ENCODE measurements at places on chromosomes 2 and 18.

DNA sequence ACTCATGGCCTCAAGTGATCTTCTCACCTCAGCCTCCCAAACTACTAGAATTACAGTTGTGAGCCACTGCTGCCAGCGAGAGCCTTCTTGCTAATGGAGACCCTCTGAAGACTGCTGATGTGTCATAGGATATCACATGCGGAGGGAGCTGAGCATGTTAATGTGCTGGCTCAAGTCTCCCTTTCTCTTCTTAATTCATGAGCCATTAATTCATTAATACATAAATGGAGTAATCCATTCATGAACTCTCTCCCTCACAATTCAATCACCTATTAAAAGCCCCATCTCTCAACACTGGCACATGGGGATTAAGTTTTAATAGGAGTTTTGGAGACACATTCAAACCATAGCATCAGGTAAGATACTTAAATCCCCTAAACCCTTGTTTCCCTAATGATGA is 54.8 kb downstream of the SYT4 start:
- no peak for DNase-seq

- no peak for DNase-seq
These were observed 6.3 kb upstream of the SCYGR8 start for GRCh38 chr2:227739351-227739750.

GRCh38 chr18:524466-524865 is 24.0 kb upstream of the COLEC12 start:
- no peak for DNase-seq

DNA sequence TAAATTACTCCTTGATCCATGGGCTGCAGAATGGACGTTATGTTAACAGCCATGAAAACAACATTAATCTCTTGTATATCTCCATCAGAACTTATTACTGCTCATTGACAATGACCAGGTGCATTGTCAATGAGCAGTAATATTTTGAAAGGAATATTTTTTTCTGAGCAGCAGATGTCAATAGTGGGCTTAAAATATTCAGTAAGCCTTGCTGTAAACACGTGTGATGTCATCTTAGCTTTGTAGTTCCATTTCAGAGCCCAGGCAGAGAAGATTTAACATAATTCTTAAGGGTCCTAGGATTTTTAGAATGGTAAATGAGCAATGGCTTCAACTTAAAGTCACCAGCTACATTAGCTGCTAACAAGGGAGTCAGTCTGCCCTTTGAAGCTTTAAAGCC is 26.6 kb downstream of the CFAP210 start:
- DNase-seq, result no peak

Measured in T-helper 9 cell (primary cell).